HepG2 (cell line): ENCODE measurements at places on chromosomes 4 and X. TPM values are rescaled to one million over a fixed set of nuclear protein-coding genes. Genes with fewer than 3 reads are reported as not detected.

- peaks cover 2% of the 10 kb centered on the region for H3K27me3 ChIP-seq
- no peaks in the 10 kb centered on the region for H3K4me1 ChIP-seq
- no peak overlapping the region for H3K4me3 ChIP-seq
Measured at GRCh38 chr4:1409491-1410425, 3.5 kb upstream of the NKX1-1 start.

DNA sequence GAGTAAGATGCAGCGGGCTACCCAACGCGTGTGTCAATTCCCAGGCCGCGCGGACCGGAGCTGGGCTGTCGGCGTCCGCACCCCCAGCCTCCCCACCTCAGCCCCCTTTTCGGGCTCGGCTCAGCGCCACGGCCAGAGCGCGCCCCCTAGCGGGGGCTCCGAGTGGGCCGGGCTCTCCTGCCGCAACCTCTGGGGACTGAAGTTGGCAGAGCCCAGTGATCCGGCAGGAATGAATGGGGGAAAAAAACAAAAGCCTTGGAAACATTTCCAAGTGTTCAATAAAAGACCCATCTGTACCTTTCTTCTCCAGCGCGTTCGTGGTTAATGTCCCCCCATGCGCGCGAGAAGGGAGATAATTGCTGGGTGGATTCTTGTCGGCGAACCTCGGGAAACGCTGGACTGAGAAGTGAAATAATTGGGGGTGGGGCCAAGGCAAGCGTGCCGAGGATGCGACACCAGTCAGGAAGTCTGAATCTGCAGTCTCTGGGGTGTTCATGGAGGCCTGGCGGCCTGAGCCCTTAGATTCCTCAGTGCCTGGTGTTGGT is 5.2 kb upstream of the ARX start:
- H3K4me1 ChIP-seq, result peaks cover 14% of the 10 kb centered on the region
- H3K4me3 ChIP-seq, result no peak overlapping the region
- no peak overlapping the region for H3K27ac ChIP-seq
- H3K36me3 ChIP-seq, result no peaks in the 10 kb centered on the region
- no peak for DNase-seq

DNA sequence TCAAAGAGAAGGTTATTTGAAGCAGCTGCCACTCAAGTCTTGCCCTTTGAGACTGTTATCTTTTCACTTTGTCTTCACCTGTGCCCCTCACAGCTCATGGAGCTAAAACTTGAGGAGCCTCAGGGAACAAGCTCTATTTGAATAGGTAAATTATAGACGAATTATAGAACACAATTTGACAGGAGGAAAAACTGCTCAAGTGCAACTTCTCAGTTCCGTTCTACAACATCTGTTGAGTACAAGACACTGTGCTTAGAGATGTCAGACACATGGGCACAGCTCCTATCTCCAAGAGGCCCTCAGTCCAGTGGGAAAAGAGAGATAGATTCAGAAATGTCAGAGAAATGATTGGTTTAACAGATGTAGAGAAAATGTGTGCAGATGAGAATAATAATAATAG is 5.1 kb downstream of the PPP1R2C start:
- no peaks in the 10 kb centered on the region for H3K4me1 ChIP-seq
- H3K36me3 ChIP-seq, result no peaks in the 10 kb centered on the region
- H3K27me3 ChIP-seq, result no peaks in the 10 kb centered on the region
- no peak overlapping the region for H3K4me3 ChIP-seq

GRCh38 chrX:39665830-39666518 is 431.8 kb downstream of the BCOR start:
- DNase-seq, result no peak
- no peak overlapping the region for H3K27ac ChIP-seq
- no peaks in the 10 kb centered on the region for H3K27me3 ChIP-seq
- H3K4me1 ChIP-seq, result no peaks in the 10 kb centered on the region

Gene G3BP2
- total RNA-seq, result 179 and 316 TPM in 2 replicates

Gene NCAPG
- 61.9 and 108 TPM in 2 replicates for total RNA-seq
